Left cardiac atrium (tissue), 4 donors: ENCODE measurements at places on chromosomes 3 and 15. TPM values are rescaled to one million over a fixed set of nuclear protein-coding genes. Genes with fewer than 3 reads are reported as not detected.

Gene MLF1
- total RNA-seq, result 199 TPM

GRCh38 chr3:28301688-28302087, 46.8 kb upstream of the ZCWPW2 start:
- DNase-seq, result no peak

Gene SST
- not detected for total RNA-seq

DNA sequence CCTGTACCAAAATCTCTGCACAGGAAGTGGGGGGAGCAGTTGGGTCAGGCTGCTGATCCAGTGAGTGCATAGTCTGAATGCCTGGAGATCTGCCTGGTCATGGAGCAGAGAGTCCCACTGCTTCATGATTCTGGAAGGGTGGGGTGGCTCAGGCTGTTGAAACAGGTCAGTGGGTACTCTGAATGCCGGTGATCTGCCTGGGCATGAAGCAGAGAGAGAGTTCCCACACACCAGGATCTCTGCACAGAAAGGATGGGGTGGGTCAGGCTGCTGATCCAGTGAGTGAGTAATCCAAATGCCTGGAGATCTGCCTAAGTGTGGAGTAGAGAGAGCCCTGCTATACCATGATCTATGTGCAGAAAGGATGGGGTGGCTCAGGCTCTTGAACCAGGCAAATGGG, 16.1 kb upstream of the GCSAM start:
- no peak for DNase-seq

DNA sequence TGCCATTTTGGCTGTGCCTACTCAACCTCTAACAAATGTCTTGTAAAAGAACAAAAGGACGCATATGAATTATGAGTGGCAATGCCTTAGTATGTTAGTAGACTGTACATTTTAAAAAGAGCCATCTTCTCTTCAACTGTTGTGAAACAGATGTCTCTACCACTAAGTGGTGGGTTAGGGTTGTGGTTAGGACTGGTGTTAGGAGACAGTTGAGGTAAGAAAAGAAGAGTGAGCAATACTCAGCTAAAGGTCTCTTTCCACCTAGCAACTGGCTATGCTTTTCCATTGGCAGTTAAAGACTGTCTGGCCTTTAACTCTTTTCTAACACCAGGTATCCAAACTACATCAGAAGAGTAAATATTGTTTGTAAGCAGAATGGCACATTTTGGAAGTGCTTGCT, 221.7 kb upstream of the TBC1D5 start:
- no peak for DNase-seq

GRCh38 chr3:99708207-99708745, 69.9 kb downstream of the COL8A1 start:
- DNase-seq, result no peak

GRCh38 chr15:100215031-100215842, 126.5 kb downstream of the ADAMTS17 start:
- no peak for DNase-seq

- no peak for DNase-seq
These were observed 19.9 kb downstream of the ADAMTS7 start for GRCh38 chr15:78791357-78791756.

Gene KBTBD13
- 5.2 TPM for total RNA-seq

GRCh38 chr3:58559586-58559985, 17.6 kb downstream of the FAM107A start:
- no peak for DNase-seq

Gene KCNMB2
- total RNA-seq, result 7.8 TPM

Gene ATP10A
- total RNA-seq, result 2.4 TPM

GRCh38 chr3:135449046-135449445, 516.5 kb upstream of the PPP2R3A start:
- no peak for DNase-seq

DNA sequence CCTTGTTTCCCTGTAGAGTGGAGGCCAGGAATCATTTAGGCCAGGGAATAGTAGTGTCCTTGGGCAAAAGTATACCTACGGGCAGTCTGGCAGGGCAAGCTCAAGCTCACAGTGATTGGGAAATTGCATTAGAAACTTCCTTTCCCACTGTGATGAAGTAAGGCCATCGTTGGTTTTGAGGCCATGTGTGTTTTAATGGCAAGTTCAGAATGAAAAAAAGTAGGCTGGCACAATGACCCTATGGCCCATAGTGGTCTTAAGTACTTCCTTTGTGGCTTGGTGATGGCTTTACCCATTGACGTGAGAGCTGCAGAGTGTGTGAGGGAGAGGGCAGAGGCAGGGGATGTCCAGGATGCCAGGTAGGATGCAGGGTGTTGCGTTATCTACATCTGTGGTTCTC, 28.8 kb downstream of the LIMD1 start:
- no peak for DNase-seq

DNA sequence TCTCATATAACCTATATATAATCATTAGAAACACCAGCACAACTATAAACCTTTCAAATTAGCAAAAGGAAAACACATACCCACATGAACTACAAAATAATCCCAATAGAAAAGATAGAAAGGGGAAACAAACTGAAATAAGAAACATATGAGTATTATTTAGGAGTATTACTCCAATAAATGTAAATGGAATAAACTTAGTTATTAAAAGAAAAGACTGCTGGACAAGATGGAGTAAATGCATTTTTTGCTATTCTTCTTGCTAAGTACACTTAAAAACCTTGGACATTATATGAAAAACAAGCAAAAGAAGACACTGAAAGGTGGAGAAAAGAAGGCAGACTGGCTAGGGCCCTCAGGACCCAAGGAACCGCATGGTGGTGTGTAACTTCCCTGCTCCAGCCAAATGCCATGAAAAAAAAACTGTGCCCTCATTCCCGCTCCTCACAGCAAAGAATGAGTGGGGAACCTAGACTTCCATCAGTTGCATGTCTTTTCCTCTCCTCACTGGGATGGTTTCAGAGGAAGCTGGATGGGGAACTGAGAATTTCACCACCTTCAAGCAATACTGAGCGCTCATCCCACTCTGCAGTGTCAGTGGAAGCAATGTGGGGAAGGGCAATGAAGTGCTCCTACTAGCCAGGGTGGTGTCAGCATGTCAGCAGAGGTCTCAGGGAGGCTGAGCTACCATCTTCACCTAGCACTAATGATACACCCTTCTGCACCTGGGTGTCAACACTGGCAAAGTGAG, 43.7 kb upstream of the ADAMTS17 start:
- DNase-seq, result no peak

GRCh38 chr3:161067335-161067734, 37.8 kb downstream of the B3GALNT1 start:
- DNase-seq, result no peak

DNA sequence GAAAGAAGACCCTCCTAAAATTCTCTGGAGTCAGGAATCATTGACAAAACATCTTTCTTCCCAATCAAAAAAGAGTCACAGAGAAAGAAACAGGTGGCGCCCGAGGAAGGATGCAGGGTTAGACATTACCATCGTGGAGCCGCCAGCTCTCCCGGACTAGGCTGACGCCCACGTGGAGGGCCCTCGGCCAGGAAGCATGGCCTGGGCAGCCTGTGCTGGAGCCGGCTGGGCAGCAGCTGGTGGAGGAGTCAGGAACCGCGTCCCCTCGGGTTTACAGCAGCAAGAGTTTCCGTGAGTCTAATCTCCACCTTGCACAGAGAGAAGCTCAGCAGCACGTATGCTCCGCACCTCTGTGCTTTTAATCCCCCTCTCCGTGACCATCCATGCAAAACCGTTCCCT, 533.7 kb upstream of the ATP11B start:
- peak; percentile 39 for DNase-seq

DNA sequence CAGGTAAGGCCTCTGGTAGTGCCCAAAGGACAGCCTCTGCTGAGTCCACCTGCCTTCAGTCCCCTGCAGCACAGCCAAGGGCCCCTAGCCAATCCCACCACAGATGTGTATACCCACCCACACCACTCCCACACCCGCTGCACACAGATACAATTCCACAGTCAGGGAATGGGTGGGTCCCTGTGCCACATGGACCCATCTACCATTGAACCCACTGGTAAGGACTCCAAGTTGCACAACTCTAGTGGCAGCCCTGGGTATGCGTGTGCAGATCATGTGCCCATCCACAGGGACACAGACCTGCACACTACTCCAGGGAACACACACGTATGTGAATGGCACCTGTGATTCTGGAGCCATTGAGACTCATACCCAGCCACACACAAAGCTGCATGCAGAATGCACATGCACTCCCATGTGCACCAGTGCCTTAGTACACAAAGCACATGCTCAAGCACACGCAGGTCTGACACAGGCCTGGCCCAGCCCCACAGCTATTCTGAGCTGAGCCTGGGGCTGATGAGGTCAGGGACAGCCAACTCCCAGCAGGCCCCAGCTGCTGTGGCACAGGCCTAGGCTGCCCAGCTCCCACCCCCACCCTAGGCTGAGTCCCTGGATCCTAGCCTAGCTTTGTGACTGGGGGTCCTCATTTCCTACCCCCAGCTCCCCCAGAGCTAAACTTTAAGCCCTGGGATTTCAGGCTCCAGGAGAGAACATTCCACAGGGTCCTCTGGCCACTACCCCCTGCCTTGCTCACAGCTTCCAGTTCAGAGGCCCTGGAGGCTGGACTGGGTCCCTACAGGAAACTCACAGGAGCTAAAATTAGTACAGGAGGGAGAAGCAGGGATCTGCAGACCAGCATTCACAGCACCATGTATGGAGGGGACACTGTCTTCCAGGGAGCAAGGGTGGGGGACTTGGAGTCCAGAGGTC, 2.7 kb upstream of the ALS2CL start:
- peak; percentile 53 for DNase-seq

- no peak for DNase-seq
These were observed 6.2 kb upstream of the BDH1 start for GRCh38 chr3:197561926-197562325.

- DNase-seq, result no peak
These were observed 253.8 kb downstream of the NTRK3 start for GRCh38 chr15:88002706-88003105.

DNA sequence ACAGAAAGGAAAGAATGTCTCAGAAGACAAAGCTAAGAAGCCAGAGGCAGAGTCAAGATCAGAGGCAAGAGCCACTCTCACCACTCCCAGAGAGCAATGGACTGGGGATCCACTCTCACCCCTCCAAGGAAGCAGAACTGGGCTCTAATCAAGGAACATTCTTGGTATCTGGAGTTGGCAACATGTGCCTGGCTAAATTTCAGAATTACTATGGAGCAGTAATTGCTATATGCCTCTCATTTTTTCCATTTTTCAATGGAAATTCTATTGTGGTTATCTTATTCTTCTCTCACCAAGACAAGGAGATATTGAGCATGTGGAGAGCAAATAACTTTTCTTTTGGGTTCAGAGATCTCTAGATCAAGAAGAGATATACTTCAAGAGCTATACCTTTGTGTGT, 22.1 kb downstream of the MASP1 start:
- no peak for DNase-seq

DNA sequence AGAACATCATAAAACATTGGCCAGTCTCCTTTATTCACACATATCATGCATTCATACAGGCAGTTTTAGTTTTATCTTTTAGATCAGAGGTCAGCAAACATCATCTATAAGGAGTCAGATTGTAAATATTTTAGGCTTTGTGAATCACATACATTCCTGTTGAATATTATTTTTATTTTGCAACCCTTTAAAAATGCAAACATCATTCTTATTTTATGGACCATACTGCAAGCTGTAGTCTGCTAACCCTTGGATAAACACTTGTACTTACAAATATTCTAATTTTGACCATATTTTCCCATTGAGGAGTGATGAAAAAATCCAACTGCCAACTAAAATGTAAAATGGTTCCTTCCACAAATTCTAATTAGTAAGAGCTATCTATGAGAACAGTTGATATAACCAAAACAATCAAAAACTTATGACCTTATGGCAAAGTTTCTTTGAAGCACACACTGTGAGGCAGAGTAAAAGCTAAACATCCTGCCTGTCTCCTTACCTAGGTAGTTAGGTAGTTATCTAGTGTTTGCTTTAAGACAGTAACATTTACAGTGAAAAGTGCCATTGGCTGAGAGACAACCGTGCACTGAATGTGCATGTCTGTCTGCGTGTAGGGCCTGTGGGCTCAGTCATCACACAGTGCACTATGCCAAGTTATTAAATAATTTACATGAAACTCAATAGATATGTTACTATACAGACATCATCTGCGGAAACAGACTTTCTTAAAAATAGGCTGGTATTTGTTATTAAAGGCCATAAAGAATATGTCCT, 57.7 kb downstream of the PIK3R4 start:
- DNase-seq, result no peak

- DNase-seq, result no peak
These were observed 234.3 kb upstream of the CD96 start for GRCh38 chr3:111307676-111308075.

Gene STAB1
- 169 TPM for total RNA-seq

GRCh38 chr3:89049119-89049518, 58.3 kb upstream of the EPHA3 start:
- DNase-seq, result no peak

Gene DTX3L
- 13.6 TPM for total RNA-seq

Gene TEX264
- total RNA-seq, result 44.1 TPM

DNA sequence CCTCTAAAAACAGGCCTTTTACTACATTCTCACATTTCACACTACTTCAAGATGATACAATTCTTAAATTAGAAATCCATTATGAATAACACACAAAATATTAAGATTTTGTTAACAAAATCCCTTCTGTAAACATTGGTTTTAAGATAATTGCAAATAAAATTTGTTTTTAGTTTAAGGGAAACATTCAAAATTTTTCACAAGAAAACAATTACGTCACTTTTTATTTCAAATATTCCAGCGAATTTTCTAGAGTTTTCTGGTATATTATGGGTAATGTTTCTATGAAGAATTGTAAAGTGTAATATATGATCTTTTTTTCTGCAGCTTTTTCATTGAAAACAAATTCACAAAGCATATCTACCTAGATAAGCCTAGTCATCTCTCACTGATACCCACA, 5.9 kb downstream of the ARPP21 start:
- DNase-seq, result no peak

DNA sequence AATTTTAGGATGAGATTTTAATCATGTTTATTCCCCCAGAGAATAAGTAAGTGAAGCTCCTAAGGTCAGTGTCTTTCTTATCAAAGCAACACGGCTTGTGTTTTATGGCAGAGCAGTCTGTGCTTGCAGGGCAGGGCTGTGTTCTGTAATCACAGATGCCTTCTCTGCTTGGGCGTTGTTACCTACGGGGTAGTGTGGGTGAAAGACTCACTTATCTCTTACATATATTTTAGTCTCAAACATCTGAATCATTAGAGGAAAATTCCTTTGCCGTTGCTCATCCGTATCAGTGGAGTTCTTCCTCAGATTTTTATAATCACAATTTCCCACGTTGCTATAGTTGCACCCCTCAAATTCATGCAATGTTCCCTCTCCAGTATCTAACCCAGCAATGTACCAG, 271.7 kb upstream of the MEIS2 start:
- DNase-seq, result no peak

DNA sequence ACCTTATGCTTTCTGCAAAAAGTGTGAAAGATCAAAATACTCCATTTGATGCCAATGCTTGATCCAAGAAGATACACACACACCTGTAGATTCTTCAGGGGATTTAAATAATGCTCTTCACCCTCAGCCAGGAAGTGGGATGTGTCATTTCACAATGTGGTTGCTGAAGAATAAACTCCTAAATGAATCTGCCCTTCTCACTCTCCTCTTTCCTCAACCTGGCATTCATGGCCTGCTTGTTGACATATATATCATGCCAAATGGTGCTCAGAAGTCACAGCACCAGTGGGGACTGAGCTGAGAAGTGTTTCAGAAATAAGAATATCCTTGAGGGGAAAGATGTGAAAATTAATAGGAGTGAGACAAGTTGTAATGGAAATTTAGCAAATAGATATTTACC, 146.6 kb upstream of the ARHGEF26 start:
- DNase-seq, result no peak

- DNase-seq, result no peak
These were observed 160.7 kb downstream of the SQOR start for GRCh38 chr15:45795440-45796069.
